IMR-90 (cell line): ENCODE measurements at places on chromosomes 3 and 15. TPM values are rescaled to one million over a fixed set of nuclear protein-coding genes. Genes with fewer than 3 reads are reported as not detected.
A peak's percentile ranks its signal among the peaks of the same experiment; 100 is the strongest.

- no peaks in the 10 kb centered on the region for H3K36me3 ChIP-seq
- no peaks in the 10 kb centered on the region for H3K27me3 ChIP-seq
- DNase-seq, result no peak
These were observed 138.4 kb downstream of the IGF1R start for GRCh38 chr15:98786717-98787116.

- DNase-seq, result no peak
- H3K4me3 ChIP-seq, result no peak overlapping the region
- no peaks in the 10 kb centered on the region for H3K36me3 ChIP-seq
- no peaks in the 10 kb centered on the region for H3K27me3 ChIP-seq
These were observed 89.0 kb downstream of the CHCHD6 start for GRCh38 chr3:126792998-126793397.

DNA sequence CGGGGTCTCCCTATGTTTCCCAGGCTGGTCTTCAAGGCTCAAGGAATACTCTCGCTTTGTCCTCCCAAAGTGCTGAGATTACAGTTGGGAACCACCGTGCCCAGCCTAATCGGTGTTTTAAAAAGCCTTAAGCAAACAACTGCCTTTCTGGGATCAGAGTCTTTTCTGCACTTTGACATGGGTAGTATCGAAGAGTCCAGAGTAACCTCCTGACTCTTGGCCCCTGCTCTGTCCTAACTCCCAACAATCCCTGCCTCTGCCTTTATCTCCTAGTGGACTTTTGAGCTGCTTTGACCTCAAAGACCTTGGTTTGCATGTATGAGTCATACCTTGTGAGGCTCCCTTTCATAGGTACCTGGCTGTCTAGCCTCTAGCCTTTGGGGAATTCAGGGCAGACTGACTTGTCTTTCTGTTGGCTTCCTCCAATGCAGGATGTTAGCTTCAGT lies 21.0 kb upstream of the HACD2 start:
- H3K4me1 ChIP-seq, result peaks cover 22% of the 10 kb centered on the region
- peaks cover 5% of the 10 kb centered on the region for H3K36me3 ChIP-seq
- DNase-seq, result no peak

DNA sequence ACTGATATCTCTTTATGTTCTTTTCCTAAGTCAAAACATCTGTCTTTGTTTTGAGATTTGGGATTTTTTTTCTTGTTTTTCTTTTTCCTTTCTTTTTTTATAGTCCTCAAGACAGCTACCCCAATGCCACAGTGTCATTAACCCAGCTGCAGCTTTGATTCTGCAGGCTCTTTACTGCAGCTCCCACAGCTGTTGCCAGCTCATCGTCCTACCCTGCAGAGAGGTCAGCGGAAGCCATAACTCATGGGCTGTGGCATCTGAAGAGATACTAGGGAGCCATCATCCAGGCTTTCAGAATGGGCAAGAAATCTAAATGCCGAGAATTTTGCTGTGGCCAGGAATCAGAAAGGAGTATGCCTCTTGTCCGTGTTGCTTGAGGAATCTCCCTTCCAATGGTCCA lies 44.3 kb upstream of the SLC24A5 start:
- no peak for DNase-seq
- H3K27me3 ChIP-seq, result peaks cover 17% of the 10 kb centered on the region
- H3K36me3 ChIP-seq, result no peaks in the 10 kb centered on the region

- H3K4me1 ChIP-seq, result peaks cover 1% of the 10 kb centered on the region; the same call in 1 of the 2 replicates
- H3K36me3 ChIP-seq, result no peaks in the 10 kb centered on the region
- H3K27ac ChIP-seq, result no peak overlapping the region
- H3K4me3 ChIP-seq, result no peak overlapping the region
- DNase-seq, result no peak
- no peaks in the 10 kb centered on the region for H3K27me3 ChIP-seq
These were observed 24.7 kb downstream of the KAT2B start for GRCh38 chr3:20064796-20065564.

DNA sequence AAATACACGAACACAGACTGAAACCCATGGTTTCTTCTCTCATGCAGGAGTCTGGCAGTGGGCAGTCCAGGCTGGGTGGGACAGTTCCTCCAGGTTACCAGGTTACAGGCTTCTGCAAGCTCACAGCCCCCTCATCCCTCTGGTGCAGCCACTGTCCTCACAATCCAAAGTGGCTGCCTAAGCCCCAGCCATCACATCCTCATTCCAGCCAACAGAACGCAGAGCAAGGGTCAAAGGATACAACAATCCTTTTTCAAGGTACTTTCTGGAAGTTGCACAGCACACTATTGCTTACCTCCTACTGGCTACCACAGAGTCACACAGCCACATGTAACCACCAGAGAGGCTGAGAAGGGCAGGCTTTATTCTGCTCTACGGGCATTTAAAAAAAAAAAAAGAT lies 154.6 kb downstream of the NUP210 start:
- H3K27ac ChIP-seq, result no peak overlapping the region
- H3K4me1 ChIP-seq, result no peaks in the 10 kb centered on the region
- H3K4me3 ChIP-seq, result no peak overlapping the region
- DNase-seq, result no peak
- no peaks in the 10 kb centered on the region for H3K36me3 ChIP-seq
- H3K27me3 ChIP-seq, result peaks cover 6% of the 10 kb centered on the region; the same call in 1 of the 2 replicates

- H3K4me1 ChIP-seq, result no peaks in the 10 kb centered on the region
- H3K27ac ChIP-seq, result no peak overlapping the region
- no peak for DNase-seq
- peaks cover 13% of the 10 kb centered on the region for H3K27me3 ChIP-seq
These were observed 73.9 kb upstream of the ADPGK start for GRCh38 chr15:72857331-72858063.

DNA sequence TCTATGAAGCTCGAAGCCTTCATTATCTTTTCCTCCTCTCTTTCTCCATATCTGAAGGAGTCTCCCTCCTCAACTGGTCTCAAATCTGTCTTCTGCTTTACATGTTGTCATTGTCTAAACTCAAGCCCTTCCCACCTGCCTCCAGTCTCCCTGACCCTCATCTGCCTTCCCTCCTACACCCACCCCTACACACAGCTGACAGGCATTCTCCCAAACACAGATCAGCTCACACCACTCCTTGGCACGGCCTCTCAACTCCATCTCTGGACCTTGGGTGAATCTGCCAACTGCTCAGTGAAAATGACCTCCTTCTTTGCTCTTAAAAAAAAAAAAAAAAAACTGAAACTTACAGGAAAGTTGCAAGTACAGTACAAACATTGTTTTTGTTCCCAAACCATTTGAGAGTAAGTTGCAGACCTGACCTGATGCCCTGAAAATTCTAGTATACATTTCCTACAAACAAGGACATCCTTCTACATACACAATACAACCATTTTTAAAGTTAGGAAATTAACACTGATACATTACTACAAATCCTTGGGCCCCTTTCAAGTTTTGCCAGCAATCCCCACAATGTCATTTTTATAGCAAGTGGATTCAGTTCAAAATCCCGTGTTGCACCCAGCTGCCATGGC lies 49.4 kb upstream of the UBE2E1 start:
- H3K4me1 ChIP-seq, result peaks cover 2% of the 10 kb centered on the region; the same call in 1 of the 2 replicates
- H3K27me3 ChIP-seq, result no peaks in the 10 kb centered on the region

DNA sequence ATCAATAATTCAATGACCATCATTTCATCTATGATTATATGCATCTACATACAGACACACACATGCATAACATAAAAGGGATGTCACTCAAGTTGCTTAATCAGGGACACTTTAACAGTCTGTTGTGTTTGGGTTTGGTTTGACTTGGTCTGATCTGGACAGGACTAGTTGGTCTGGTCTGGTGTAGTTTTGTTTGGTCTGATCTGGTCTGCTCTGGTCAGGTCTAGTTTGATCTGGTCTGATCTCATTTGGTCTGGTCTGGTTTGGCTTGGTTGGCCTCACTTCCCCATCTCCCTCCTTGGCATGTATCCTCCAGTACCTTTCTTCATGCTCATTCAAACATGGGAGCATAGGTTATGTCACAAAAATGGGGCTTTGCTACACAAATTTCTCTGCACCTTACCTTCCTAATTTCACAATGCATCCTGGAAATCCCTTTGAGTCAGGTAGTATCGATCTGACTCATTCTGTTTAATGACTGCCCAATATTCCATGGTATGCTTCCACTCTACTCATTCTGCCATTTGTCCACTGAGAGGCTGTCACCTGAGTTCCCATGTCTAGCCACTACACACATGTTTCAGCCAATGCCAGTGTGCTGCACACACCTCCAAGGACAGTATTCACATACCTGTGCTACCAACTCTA lies 73.0 kb upstream of the TPM1 start:
- H3K36me3 ChIP-seq, result no peaks in the 10 kb centered on the region
- H3K4me1 ChIP-seq, result peaks cover 6% of the 10 kb centered on the region; the same call in 1 of the 2 replicates
- no peak overlapping the region for H3K4me3 ChIP-seq
- no peak overlapping the region for H3K27ac ChIP-seq

GRCh38 chr3:156750874-156751245 lies 75.3 kb upstream of the LEKR1 start:
- no peak overlapping the region for H3K4me3 ChIP-seq
- H3K27ac ChIP-seq, result peak overlapping the region; percentile 60
- H3K4me1 ChIP-seq, result peaks cover 15% of the 10 kb centered on the region
- peak; percentile 60 for DNase-seq
- no peaks in the 10 kb centered on the region for H3K27me3 ChIP-seq

DNA sequence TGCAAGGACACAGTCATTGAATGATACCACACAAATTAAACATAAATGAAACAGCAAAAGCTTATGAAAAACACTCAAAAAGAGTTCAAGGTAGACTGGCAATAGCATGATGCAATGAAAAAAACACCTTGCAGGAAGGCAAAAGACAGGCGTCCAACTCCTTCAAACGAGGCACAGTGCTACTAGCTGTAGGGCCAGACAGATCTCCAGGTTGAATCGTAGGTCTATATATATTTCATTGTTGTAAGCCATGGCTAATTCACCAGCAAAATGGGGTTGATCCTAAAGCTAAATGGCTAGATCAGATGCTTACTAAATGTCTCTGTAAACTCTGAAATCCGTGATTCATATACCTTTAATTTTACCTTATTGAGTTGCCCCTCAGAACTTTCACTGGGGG lies 94.2 kb downstream of the THRB start:
- no peaks in the 10 kb centered on the region for H3K36me3 ChIP-seq
- DNase-seq, result no peak
- H3K4me1 ChIP-seq, result no peaks in the 10 kb centered on the region
- no peaks in the 10 kb centered on the region for H3K27me3 ChIP-seq

GRCh38 chr15:89806210-89806558 lies 8.5 kb downstream of the ANPEP start:
- no peak overlapping the region for H3K27ac ChIP-seq
- no peak for DNase-seq
- peaks cover 14% of the 10 kb centered on the region for H3K4me1 ChIP-seq
- H3K4me3 ChIP-seq, result no peak overlapping the region

DNA sequence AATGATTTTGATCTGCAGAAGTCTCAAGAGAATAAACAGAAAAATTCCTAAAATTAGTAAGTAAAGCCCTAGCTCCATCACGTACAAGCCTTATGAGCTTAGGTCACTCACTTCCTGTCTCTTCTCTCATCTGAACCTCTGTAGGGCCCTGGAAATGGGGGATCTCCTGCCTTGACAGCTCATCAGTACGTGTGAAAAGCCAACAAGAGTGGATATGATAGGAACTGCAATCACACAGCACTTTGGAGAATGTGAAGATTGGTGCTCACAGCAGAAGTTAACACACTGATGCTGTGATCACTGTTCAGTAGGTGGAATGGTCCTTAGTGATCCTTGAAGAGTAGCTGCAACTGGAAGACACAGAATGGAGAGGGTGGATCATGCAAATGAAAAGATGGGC lies 27.8 kb upstream of the ALDH1L1 start:
- H3K4me1 ChIP-seq, result peaks cover 5% of the 10 kb centered on the region
- H3K36me3 ChIP-seq, result no peaks in the 10 kb centered on the region
- DNase-seq, result no peak
- H3K27me3 ChIP-seq, result no peaks in the 10 kb centered on the region; the same call in 1 of the 2 replicates
- H3K27ac ChIP-seq, result no peak overlapping the region

GRCh38 chr15:78712797-78713515 lies 71.9 kb upstream of the CHRNB4 start:
- DNase-seq, result no peak
- no peaks in the 10 kb centered on the region for H3K36me3 ChIP-seq
- no peak overlapping the region for H3K4me3 ChIP-seq
- no peak overlapping the region for H3K27ac ChIP-seq

DNA sequence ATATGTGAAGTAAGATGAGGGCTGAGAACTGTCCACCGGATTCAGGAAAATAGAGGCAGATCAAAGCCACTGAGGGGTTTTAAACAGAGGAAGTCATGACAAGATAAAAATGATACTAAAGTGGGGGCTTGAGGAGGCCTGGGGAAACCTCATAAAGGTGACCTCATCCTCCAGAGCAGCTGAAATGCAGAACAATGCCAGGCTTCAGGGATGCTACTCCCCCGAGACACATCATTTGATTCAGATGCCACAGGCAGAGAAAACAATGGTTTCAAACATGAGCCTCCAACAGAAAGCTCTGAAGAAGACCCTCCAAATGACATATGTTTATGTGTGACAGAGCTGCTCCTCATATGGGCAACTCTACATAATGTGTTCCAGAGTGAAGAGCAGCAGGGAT lies 6.4 kb downstream of the CFAP20DC start:
- H3K36me3 ChIP-seq, result no peaks in the 10 kb centered on the region
- no peaks in the 10 kb centered on the region for H3K27me3 ChIP-seq
- no peak overlapping the region for H3K27ac ChIP-seq
- no peaks in the 10 kb centered on the region for H3K4me1 ChIP-seq
- no peak overlapping the region for H3K4me3 ChIP-seq

GRCh38 chr3:178536211-178537079 lies at the start of gene KCNMB2:
Gene KCNMB2 (plus strand): TSS chr3:178536436.
- peaks cover 9% of the 10 kb centered on the region for H3K27me3 ChIP-seq
- H3K36me3 ChIP-seq, result no peaks in the 10 kb centered on the region
- H3K4me1 ChIP-seq, result no peaks in the 10 kb centered on the region
- H3K27ac ChIP-seq, result no peak within 1 kb of the TSS

GRCh38 chr3:189567322-189567721 lies 63.9 kb upstream of the TP63 start:
- H3K27ac ChIP-seq, result no peak overlapping the region
- no peaks in the 10 kb centered on the region for H3K27me3 ChIP-seq
- peaks cover 2% of the 10 kb centered on the region; the same call in 1 of the 2 replicates for H3K4me1 ChIP-seq
- no peak for DNase-seq

Gene PAK6
- not detected in 2 replicates for total RNA-seq

Gene SLC7A14
- total RNA-seq, result 6.7 and 6.8 TPM in 2 replicates

Gene BFSP2
- total RNA-seq, result not detected in 2 replicates

Gene AADAC
- total RNA-seq, result not detected in 2 replicates

Gene TIGIT
- not detected in 2 replicates for total RNA-seq

Gene NTRK3
- under 0.01 TPM in 2 replicates for total RNA-seq

Gene MCTP2
- 8.6 and 9.9 TPM in 2 replicates for total RNA-seq

Gene TXNRD3
- 8.1 and 8.4 TPM in 2 replicates for total RNA-seq

Gene HGD
- total RNA-seq, result not detected in 2 replicates

Gene MYRIP
- not detected in 2 replicates for total RNA-seq
